ENCODE measurements at places on chromosomes 2 and 18.

GRCh38 chr2:8658064-8658862, 23.6 kb upstream of the ID2 start:
- no peak for DNase-seq

GRCh38 chr18:42192251-42193248, 237.5 kb downstream of the PIK3C3 start:
- no peak for DNase-seq

DNA sequence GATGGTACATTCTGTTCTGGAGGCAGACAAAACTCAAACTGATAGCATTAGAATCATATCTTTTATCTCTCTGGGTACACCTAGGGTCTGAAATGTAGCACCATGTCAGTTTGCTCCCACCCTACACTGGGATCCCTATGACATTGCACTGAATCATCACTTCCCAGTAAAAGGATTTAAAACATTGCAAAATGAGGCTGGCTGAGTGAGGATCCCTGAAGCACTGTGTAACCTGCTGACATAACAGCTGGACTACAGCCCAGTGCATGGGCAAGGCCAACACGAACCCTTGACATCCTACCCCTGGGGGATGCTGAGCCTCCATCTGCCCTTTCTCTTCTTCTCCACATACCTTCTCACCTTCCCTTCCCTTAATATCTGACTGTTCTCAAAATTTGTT, 253.2 kb downstream of the TTC32 start:
- no peak for DNase-seq

DNA sequence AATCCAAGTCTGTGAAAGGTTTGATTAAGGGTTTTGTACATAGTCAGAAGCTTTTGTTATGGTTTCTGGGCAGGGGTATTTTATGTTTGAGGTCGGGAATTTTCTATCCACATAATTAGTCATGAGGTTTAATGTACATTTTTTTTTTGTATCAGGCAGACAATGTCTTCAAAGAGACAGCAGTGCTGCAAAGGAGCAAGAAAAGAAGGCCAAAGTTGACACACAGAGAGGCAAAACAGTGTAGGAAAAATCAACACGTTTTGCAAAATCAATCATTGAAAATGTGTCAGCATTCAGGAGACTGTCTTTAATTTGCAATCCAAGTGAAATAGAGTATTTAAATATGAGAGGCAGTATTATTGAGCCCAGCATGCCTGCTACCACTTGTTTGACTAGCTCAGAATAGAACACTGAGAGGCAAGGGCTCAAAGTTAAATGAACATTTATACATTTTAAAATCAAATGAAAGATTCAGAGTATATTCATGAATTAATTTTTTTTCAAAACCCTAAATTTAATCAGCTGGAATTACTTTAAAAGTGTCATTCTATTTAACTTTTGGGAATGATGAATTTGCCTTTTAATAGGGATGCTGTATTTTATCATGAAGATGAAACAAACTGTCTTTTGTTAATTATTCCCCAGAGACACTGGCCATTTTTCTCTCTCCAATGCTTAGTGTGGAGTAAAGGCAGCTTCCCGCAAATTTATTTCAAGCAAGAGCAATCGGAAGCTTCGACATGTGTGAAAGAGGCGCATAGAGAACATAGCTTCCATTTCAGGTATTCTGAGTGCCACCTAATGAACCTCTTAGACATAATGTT, 11.3 kb downstream of the VRK2 start:
- no peak for DNase-seq

DNA sequence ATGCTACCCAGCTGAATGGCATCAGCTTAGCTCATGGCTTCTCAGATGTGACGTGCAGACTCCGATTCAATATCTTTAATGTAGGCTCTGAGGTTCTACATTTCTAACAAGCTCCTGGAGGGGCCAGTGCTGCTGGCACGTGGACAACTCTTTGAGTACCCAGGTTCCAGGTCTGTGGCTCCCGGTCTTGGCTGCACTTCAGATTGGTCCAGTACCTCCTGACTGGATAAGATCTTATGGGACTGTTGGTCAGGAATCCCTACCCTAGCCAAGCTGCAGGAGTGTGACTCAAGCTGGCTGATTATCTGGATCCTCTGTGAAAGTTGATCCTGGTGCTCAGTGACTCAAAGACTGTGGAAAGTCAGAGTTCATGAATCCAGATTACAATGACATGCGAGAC, 222.1 kb downstream of the ANKRD30B start:
- no peak for DNase-seq

- DNase-seq, result no peak
Measured at GRCh38 chr2:230412371-230412711, 3.7 kb upstream of the SP100 start.

GRCh38 chr2:217858519-217859491, 144.0 kb downstream of the TNS1 start:
- no peak for DNase-seq

DNA sequence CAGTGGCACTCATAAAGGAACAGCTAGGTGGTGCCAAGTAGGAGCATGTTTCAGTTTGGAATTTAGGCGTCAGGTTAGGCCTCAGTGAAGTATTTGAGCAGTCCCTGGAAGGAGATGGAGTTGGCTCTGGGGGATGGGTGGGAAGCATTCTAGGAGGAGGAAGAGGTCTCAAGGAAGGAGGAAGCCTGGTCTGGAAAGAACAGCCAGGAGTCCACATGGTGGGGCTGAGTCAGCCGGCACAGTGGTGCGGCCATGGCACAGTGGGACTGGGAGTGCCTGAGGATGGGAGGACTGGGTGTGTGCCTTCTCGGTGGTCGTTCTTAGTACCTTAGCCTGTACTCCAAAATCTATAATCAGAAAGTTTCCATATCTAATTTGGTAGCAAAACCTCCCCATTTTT, 373.3 kb downstream of the PTPRM start:
- no peak for DNase-seq

- no peak for DNase-seq
Measured at GRCh38 chr2:75076088-75076487, 117.6 kb downstream of the POLE4 start.

GRCh38 chr2:233822101-233822771, 32.1 kb downstream of the HJURP start:
- DNase-seq, result no peak

DNA sequence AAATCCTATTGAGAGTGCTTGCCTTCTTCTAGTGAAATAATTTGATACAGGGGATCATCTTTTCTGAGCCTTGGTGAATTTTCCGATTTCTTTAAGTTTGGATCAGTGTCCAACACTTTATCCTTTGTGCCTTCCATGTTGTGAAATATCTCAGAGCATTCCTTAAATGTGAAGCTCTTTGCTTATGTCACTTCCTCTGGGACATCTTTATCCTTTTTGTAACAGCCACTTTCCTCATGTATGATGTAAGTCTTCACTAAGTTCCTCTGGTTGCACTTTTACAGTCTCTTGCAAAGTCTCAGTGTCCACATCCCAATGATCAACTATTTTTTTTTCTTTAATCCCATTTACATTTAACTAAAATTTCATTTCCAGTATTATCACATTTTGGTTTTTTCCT, 254.2 kb downstream of the EN1 start:
- DNase-seq, result no peak

DNA sequence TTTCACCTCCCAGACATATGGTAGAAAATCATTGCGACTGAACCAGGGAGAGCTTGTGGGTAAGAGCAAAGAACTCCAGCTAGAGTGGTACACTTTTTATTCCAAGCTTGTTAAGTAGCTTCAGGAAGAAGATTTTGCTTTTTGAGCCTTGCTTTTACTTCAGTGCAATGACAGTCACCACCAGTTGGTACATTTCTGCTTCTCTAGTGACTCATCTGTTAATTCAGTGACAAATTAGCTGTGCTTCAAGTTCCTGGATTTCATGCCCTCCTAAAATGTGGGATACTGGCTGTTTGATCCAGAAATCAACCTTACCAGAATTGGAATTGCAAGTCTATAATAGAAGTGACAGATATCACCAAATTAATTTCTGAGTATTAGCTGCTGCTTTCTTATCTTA, 117.6 kb upstream of the TTN start:
- no peak for DNase-seq
